ENCODE measurements at places on chromosomes 3 and 15.

GRCh38 chr3:15277861-15278500, 54.4 kb downstream of the SH3BP5 start:
- peaks cover 9% of the 10 kb centered on the region for H3K36me3 ChIP-seq
- no peaks in the 10 kb centered on the region for H3K27me3 ChIP-seq
- no peak overlapping the region for H3K4me3 ChIP-seq
- peaks cover 35% of the 10 kb centered on the region for H3K4me1 ChIP-seq
- H3K27ac ChIP-seq, result no peak overlapping the region

DNA sequence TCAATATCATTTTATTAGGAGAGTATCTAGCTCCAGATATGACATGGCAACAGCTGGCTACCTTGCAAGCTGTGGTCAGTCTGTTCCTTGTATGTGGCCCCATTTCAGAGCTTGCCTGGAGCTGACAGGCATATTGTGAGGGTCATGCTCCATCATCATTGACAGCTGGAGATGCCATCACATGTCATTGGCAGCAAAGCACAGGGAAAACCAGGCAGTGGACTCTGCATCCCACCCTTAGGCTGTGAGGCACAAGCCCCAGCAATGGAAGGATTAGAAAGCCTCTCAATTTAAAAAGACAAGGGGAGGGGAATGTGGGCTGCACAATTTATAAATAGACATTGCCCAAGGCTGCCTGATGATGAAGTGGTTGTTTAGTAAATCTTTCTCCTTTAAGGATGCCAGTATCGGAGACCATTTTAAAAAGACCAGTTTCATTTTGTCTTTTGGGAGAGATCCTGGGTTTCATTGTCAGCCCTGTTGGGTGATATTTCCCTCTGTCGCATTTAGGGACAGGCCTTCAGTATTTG, 27.9 kb downstream of the LNP1 start:
- no peak overlapping the region for H3K4me3 ChIP-seq
- no peaks in the 10 kb centered on the region for H3K36me3 ChIP-seq
- peaks cover 3% of the 10 kb centered on the region for H3K27me3 ChIP-seq
- H3K4me1 ChIP-seq, result no peaks in the 10 kb centered on the region
- H3K27ac ChIP-seq, result no peak overlapping the region

DNA sequence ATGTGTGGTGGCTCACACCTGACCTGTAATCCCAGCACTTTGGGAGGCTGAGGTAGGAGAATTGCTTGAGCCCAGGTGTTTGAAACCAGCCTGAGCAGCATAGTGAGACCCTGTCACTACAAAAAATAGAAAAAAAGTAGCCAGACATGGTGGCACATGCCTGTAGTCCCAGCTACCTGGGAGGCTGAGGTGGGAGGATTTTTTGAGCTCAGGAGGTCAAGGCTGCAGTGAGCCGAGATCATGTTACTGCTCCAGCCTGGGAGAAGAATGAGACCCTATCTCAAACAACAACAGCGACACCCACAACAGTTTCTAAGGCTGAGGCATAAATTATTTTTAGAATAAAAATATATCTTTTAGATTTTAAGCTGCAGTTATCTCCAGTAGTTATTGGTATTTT, 6.3 kb downstream of the APPL1 start:
- H3K36me3 ChIP-seq, result peaks cover 18% of the 10 kb centered on the region
- DNase-seq, result no peak
- peaks cover 21% of the 10 kb centered on the region for H3K4me1 ChIP-seq
- no peaks in the 10 kb centered on the region for H3K27me3 ChIP-seq
- no peak overlapping the region for H3K27ac ChIP-seq

DNA sequence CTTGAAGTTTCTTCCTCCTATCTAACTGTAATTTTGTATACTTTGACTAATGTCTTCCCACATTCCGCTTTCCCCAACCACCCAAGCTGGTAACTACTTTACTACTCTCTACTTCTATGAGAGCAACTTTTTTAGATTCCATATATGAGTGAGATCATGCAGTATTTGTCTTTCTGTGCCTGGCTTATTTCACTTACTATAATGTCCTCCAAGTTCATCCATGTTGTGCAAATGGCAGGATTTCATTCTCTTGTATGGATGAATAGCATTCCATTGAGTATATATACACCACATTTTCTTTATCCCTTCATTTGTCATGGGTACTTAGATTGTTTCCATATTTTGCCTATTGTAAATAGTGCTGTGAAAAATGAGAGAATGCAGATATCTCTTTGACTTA, 78.5 kb upstream of the CCNL1 start:
- no peaks in the 10 kb centered on the region for H3K36me3 ChIP-seq
- peaks cover 2% of the 10 kb centered on the region for H3K4me1 ChIP-seq
- DNase-seq, result no peak
- H3K27me3 ChIP-seq, result peaks cover 10% of the 10 kb centered on the region

- DNase-seq, result peak; percentile 28
- no peaks in the 10 kb centered on the region for H3K27me3 ChIP-seq
- peaks cover 1% of the 10 kb centered on the region for H3K4me1 ChIP-seq
Observed at GRCh38 chr15:92082006-92082843, 228.7 kb downstream of the SLCO3A1 start.

- H3K4me1 ChIP-seq, result peaks cover 29% of the 10 kb centered on the region
- no peak overlapping the region for H3K27ac ChIP-seq
- peaks cover 9% of the 10 kb centered on the region for H3K27me3 ChIP-seq
- H3K4me3 ChIP-seq, result no peak overlapping the region
- H3K36me3 ChIP-seq, result no peaks in the 10 kb centered on the region
Observed at GRCh38 chr3:150640256-150640655, 37.1 kb downstream of the SELENOT start.

DNA sequence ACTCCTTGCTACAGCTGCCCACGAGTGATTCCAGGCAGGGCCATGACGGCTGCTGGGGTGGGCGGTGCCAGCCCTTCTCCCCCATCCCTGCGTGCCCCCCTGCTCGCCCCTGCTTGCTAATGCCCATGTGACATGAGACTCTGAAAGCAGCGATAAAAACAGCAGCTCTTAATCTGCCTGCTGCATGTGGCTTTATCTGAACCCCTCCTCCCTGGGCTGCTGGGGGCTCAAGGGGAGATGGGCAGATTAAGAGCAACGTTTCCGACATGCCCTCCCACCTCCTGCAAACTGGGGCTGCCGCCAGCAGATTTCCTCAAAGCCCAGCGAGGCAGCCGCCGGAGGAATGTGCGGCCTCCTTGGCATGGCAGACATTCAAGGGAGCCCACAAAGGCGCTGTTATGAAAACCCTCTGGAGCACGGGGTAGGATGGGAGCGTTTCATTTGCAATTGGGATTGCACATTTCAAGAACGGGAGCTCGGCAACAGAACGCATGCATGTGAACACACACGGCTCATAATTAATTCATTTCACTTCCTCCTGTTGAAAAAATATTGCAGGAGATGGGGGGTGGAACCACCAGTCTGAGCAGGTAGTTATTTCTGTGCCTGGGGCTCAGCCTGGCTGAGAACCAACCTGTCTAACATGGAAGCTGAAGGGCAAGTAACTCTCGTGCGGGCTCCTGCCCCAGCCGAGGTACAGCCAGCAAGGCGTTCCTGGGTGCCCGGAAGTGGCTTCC, 504.2 kb upstream of the PROK2 start:
- peak overlapping the region; percentile 53 for H3K4me3 ChIP-seq
- no peaks in the 10 kb centered on the region for H3K36me3 ChIP-seq
- H3K27ac ChIP-seq, result no peak overlapping the region
- peaks cover 10% of the 10 kb centered on the region for H3K4me1 ChIP-seq
- DNase-seq, result no peak
- H3K27me3 ChIP-seq, result peaks cover 20% of the 10 kb centered on the region

GRCh38 chr15:43361313-43361903, 9.4 kb downstream of the ZSCAN29 start:
- H3K27ac ChIP-seq, result no peak overlapping the region
- peaks cover 89% of the 10 kb centered on the region for H3K36me3 ChIP-seq
- H3K27me3 ChIP-seq, result no peaks in the 10 kb centered on the region
- DNase-seq, result no peak
- H3K4me1 ChIP-seq, result peaks cover 4% of the 10 kb centered on the region
- H3K4me3 ChIP-seq, result no peak overlapping the region

DNA sequence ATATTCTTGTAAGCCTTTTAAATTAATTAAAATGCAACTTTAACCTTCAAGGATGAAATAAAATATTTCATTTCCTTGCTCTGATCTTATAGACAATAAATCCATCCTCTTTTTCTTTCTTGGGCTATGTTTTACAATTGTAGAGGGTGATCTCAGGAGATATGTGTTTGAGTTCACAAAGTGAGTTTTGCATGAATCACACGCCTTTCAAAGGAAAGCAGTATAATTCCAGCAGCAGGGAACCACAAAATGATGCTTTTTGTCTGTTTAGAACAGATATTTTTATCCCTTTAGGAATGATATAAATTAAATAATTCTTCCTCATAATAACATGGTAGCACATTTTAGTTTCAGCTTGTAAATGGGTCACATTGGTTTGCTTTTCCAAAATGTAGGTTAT, 191.2 kb downstream of the SEMA6D start:
- H3K27me3 ChIP-seq, result no peaks in the 10 kb centered on the region
- H3K36me3 ChIP-seq, result no peaks in the 10 kb centered on the region
- DNase-seq, result no peak
- no peak overlapping the region for H3K4me3 ChIP-seq
- H3K27ac ChIP-seq, result no peak overlapping the region

- peaks cover 18% of the 10 kb centered on the region for H3K27me3 ChIP-seq
- no peak overlapping the region for H3K4me3 ChIP-seq
- no peak overlapping the region for H3K27ac ChIP-seq
Observed at GRCh38 chr3:140736863-140737460, 59.1 kb downstream of the TRIM42 start.

DNA sequence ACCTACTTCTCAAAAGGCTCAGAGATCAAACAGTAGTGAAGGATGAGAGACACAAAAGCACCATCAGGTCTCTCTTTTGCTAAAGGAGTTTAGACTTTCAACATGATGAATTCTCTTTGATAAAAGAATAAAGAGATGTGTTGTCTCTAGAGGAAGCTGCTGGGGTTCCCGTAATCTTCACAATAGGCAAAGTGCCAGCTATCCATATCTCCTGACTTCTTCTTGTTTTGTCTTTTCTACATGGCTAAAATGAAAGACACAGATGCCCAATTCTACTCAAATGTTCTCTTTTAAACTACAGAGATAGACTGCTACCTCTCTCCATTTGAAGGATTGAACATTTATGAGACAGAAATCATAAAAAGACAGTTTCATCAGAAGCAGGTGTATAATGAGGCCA, 38.4 kb upstream of the TUSC7 start:
- no peaks in the 10 kb centered on the region for H3K27me3 ChIP-seq
- H3K4me3 ChIP-seq, result no peak overlapping the region
- no peak overlapping the region for H3K27ac ChIP-seq
- no peak for DNase-seq
- no peaks in the 10 kb centered on the region for H3K36me3 ChIP-seq
- no peaks in the 10 kb centered on the region for H3K4me1 ChIP-seq

DNA sequence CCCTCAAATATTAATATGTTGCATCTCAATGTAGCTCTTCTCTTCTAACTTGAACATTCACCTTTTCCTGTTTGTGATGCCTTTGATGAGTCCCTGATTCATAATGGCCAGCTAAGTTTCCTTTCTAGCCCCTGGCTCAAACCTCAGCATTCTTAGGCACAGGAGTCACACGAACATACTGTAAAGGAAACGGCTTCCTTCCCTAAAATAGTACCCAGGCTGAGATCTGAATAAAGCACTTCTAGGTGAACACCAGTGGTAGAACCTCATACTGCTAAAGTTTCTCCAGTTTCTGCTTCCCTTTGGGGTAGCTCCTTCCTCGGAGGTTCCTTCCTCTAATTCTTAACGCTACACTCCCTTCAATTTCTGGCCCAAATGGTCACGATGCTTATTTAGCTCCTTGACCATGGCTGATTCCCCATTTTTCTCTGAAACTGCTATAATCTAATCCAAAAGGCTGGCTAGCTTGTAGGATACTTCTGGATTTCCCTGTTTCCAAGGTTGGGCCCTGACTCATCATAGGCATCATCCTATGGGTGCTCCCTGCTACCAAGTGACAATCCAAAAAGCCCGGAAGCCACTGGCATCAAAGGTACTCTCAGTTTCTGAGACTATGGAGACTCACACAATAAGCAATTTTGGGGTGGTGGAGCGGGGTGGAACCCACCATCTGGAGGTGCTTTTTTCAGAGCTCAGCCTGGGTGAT, 2.4 kb downstream of the ANAPC13 start:
- H3K36me3 ChIP-seq, result peaks cover 44% of the 10 kb centered on the region
- no peak for DNase-seq
- peak overlapping the region; percentile 96 for H3K4me3 ChIP-seq
- H3K27ac ChIP-seq, result peak overlapping the region; percentile 68

- peaks cover 4% of the 10 kb centered on the region for H3K27me3 ChIP-seq
- no peak overlapping the region for H3K4me3 ChIP-seq
- no peak overlapping the region for H3K27ac ChIP-seq
- DNase-seq, result no peak
- no peaks in the 10 kb centered on the region for H3K4me1 ChIP-seq
Observed at GRCh38 chr3:156098437-156099035, 21.8 kb upstream of the KCNAB1 start.

- H3K4me1 ChIP-seq, result no peaks in the 10 kb centered on the region
- H3K27me3 ChIP-seq, result no peaks in the 10 kb centered on the region
- no peak overlapping the region for H3K27ac ChIP-seq
- H3K36me3 ChIP-seq, result no peaks in the 10 kb centered on the region
- no peak overlapping the region for H3K4me3 ChIP-seq
- no peak for DNase-seq
Observed at GRCh38 chr3:166453478-166453877, 616.3 kb upstream of the BCHE start.

All from T-helper 2 cell treated with Interferon-gamma antibody and Interleukin-4, amounts not matched to agents 5 μg/mL and 100 μg/mL, for 36 hours (primary cell).